ENCODE measurements at places on chromosomes 2 and 18.

- no peak for DNase-seq
Observed at GRCh38 chr2:42325609-42326008, 35.4 kb downstream of the COX7A2L start.

DNA sequence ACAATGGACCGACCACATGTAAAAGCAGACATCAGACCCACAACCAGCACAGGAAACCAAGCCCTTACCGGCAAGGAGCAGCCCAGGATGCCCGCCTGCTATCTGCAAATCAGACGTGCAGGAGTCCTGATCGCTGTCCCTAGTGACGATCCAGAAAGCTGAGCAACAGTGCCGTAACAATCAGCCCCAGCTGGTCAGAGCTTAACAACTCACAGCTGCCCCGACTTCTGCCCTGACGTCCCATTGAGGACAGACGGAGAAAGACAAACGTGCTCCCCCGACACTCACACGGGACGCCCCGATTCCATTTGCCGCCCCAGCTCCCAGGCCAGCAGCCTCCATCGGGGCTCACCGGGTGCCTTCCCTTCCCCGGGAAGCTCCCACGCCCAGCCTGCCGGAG is 39.8 kb upstream of the PXDN start:
- no peak for DNase-seq

GRCh38 chr2:221442128-221442527 is 130.0 kb downstream of the EPHA4 start:
- DNase-seq, result no peak

- DNase-seq, result no peak
Observed at GRCh38 chr2:33645861-33646260, 46.8 kb upstream of the FAM98A start.

DNA sequence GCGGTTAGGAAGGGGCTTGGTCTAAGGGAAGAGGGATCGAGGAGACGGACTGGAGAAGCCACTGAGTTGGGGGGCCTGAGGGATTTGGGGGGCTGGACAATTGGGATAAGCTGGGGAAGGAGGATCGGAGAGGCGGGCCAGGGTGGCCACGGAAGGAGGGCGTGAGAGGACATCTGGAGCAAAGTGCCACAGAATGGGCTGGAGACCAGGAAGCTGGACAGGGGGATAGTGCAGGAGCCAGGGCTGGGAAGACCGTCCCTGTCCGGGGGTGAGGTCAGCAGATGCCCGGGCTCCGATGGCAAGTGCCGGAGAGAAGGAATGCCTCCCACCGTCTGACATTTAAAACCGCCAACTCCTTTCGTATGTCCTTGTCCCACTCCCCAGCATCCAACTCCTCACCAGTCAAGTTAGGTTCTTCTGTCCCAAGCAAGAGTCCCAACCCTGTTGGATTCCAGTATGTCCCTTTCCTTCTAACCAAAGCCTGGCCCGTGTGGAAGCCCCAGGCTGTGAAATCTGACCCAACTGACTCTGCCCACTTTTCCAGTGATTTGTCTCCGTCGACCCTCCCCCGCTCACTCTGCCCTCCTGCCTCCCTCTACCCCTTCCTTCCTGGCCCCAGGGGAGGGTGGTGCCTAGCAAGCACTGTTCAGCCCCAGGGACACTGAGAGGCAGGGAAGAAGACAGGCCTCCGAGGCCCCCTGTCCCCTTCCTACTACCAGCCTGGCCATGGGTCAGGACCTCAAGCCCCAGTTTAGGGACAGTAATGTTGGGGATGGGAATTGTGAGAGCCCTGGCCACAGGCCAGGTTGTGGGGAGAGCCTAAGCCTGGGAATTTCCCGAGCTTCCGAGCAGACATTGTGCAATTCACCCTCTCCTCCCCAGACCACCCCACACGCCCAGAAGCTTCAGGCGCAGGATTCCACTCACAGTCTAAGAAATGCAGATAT is 31.5 kb upstream of the TMBIM1 start:
- DNase-seq, result no peak

DNA sequence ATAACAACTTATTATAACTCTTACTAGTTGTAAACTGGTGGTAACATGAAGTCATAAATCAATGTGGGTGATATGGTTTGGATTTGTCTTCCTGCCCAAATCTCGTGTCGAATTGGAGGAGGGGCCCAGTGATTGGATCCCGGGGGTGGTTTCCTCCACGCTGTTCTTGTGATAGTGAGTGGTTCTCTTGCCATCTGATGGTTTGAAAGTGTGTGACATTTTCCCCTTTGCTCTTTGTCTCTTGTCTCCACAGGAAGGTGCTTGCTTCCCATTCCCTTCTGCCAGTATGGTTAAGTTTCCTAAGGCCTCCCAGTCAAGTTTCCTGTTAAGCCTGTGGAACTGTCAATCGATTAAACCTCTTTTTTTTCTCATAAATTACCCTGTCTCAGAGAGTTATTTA is 321.6 kb downstream of the DSEL start:
- no peak for DNase-seq

DNA sequence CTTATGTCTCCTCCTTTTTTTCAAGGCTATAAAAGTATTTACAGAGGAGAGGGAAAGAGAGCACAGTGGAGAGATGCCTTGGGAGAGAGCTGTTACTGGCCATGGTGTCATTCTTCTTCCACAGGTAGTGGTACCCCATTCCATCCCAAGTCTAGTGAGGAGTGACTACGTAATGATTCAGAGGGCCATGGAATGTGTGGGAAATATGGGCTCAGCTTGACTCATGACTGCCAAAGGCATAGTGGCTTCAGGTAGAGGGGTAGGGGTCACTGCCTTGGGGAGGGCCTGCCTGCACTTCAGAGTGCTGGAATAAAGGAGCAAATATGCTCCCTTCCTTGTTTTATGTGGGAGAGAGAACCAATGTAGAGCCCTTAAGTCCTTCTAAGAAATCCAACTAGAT is 620.6 kb downstream of the IRS1 start:
- DNase-seq, result no peak

GRCh38 chr2:175309799-175310198 is 128.3 kb upstream of the ATP5MC3 start:
- DNase-seq, result no peak

DNA sequence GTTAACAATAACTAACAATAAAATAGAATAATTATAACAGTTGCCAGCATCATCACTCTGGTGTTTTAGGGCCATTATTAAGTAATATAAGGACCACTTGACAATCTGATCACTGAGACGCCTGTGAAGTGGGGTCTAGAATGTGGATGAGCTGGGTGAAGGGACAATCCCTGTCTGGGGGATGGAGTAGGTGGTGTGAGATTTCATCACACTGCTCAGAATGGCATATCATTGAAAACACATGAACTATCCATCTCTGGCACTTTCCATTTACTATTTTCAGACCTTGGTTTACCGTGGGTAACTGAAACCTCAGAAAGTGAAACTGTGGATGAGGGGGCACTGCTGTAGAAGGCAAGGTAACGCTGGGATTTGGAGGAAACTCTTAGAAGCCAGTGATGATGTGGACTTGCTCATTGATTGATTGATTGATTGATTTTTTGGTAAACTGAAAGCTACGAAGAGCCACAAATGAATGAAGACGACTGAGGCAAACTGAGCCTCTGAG is 204.4 kb upstream of the TWIST2 start:
- no peak for DNase-seq

DNA sequence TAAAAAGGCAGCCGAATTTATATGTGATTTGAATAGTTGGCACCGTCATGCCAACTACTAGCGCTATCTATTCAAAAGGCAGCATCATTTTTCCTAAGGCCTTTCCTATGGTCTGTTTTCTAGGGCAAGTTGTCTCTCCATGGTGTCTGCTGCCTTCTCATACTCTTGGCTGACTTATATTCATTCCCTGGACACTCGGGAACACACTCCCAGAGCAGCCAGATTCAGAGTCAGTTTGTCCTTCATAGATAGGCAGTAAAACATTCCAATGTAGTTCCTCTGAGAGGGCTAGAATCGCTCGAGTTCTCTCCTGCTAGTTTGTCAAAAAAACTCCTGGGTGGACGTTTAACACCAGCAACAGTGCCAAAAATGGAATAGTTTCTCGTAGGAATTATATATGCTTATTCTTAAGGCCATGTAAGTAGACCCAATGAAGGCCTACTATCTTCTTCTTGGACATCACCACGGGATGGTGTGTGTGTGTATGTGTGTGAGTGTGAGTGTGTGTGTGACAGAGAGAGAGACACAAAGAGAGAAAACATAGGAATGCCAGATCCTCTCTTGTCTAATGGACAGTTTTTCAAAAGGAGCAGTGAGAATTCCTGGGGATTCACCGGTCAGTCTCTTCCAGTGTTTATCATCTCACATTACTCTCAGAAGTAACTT is 129.3 kb upstream of the CTAGE1 start:
- no peak for DNase-seq

- DNase-seq, result no peak
Observed at GRCh38 chr2:123453046-123453700, 571.9 kb upstream of the CNTNAP5 start.

DNA sequence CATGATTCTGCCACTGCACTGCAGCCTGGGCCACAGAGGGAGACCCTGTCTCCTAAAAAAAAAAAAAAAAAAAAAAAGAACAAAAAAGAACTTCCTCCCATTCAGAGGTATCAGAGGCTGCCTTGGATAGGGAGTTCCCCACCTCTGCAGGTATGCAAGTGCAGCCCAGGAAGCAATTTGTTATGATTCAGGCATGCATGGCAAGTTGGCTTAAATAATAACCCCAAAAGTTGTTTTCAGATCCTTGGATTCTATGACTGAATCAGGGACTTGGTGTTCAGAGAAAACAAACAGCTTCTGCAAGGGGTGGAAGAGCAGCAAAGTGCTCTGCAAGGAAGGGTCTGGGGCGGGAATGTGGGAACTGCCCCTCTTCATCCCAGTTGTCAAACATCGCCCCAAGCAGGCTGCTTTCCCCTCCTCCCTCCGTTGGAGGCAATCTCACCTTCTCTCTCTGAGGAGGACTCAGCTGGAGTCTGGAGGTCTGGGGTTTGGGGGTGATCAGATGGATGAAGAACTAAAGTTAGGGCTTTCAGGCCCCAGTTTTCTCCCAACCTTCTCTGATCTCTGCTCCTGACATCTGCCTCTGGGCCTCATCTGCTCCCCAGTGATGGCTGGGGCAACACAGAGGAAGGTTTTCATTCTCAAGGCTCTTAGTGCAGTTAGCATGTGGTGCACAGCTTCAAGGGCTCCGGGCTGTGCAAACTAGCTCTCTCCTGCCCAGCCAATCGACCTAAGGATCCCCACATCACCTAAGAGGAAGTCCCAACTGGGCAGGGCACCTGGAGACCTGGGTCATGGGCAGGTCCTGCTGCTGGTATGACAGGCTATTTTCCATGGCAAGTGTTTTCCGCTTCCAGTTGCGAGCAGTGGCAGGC is 3.5 kb upstream of the GDF7 start:
- no peak for DNase-seq

GRCh38 chr2:215358891-215359575 is 47.2 kb downstream of the ATIC start:
- DNase-seq, result no peak

GRCh38 chr2:32627441-32627813 is 423 bp upstream of the TTC27 start:
- peak; percentile 12 for DNase-seq

- DNase-seq, result no peak
Observed at GRCh38 chr2:211401328-211401727, 844.9 kb downstream of the CPS1 start.

GRCh38 chr2:224545884-224546644 is 39.1 kb downstream of the CUL3 start:
- no peak for DNase-seq

DNA sequence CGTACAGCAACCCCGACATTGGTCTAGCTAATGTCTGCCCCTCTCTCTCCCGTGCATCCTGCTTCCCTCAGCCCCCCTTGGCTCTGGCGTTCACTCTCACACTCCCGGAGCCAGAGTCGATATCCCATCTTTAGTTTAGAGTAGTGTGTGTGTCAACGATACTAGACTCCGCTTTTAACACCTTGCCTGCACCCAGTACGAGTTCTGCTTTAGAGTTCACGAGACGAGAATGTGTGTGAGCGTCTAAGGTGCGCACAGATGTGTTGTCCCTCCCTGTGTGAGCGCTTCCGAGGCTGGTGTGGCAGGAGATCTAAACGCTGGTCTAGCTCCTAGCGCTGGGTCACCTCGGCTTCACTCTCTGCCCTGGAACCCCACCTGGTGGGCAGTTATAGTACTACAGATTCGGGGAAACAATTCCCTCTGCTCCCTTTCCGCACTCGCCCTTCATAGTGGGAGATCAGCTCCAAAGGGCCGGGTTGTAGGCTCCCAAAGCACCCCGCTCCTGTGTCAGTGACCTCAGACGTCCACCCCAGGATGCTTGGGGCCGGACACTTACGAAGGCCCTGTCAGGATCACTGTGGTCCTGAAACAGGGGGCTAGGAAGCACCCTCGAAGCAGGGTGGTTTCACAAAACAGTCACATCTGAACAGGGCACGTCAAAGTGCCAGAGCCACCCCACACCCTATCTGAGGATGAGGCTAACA is 2.6 kb upstream of the CYP26B1 start:
- peak; percentile 52 for DNase-seq

DNA sequence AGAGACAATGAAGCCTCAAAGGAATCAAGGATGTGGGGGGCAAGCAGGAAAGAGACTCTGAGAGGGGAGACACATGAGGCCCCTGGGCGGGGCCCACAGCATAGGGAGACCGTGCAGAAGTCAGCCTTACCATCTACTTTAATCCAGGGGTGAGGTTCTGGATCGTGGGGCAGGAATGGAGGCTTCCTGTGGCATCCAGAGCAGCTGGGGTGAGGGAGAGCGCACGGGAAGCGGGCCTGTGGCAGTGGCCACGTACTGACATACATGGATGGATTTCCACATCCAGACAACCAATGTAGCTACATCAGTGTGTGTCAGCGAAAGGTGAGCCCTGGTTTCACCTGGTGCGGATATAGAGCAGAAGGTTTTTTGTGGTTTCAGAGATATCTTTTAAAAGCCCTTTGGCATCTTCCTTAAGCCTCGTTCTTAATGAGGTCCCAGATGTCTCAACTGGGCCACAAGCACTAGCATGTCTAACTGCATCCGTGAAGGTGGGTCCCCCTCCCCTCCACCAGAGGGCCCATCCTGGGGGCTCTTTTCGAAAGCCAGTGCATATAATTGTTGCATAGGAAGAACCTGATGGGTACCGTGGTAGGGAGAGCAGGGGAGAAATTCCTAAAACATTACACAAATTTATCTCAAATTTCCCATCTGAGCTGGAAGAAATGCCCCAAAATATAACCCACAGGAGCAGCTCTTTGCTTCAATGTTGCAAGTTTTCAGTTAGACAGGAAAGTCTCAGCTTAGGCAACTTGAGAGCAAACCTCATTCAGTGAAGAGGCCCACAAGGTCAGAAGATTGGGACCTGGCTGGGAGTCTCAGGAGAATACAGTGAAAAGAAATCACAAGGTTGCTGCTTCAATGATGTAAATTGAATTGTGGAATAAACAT is 90.9 kb downstream of the SP3 start:
- DNase-seq, result no peak

- DNase-seq, result no peak
Observed at GRCh38 chr2:104768694-104769093, 85.2 kb upstream of the POU3F3 start.

DNA sequence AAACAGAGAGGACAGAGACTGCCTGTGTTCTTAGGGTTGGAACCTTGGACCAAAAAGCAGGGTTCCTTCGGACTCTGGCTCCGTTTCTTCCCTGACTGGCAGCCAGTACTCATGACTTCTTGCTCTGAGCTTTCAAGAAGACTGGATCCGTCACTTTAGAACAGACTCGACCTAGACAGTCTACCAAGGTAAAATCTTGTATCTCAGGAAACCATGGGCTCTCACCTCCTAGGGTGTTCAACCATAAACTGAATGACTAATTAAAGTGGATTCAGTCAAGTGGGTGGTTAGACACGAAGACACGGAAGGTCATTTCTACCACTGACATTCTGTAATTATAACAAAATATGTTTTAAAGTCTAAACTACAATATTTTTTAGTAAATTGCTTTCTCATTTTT is 153.8 kb upstream of the SLC39A10 start:
- no peak for DNase-seq

- DNase-seq, result no peak
Observed at GRCh38 chr2:18825838-18826237, 236.5 kb upstream of the NT5C1B start.
